ENCODE measurements at places on chromosomes 6 and 20. TPM values are rescaled to one million over a fixed set of nuclear protein-coding genes. Genes with fewer than 3 reads are reported as not detected.

- DNase-seq = no peak
Observed at GRCh38 chr6:15426901-15427300, 181.0 kb downstream of the JARID2 start.

- DNase-seq = no peak
Observed at GRCh38 chr6:19697744-19698290, 139.4 kb upstream of the ID4 start.

DNA sequence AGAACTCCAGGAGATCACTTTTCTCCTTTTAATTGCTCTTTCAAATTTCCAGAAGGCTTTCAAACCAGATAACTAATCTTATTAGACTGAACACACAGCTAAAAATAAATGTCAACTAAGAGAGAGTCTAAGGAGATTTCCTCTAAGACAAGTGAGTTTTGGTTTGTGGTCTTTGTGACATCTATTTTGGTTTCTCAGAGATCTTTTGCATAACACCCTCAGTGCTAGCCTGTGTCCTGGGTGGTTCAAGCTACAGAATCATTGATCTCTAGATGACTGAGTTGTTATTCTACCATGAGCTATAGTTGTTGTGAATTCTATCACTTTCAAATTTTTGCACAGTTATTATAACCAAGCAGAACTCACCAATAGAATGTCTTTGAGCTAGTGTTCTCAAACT is 49.1 kb upstream of the PLCB4 start:
- DNase-seq = no peak

The IRF4 gene
- total RNA-seq = 0.77 TPM

The SPATA25 gene
- total RNA-seq = 2.0 TPM
